Globus pallidus (tissue), 1 donor: ENCODE measurements at places on chromosomes 5 and 9.

DNA sequence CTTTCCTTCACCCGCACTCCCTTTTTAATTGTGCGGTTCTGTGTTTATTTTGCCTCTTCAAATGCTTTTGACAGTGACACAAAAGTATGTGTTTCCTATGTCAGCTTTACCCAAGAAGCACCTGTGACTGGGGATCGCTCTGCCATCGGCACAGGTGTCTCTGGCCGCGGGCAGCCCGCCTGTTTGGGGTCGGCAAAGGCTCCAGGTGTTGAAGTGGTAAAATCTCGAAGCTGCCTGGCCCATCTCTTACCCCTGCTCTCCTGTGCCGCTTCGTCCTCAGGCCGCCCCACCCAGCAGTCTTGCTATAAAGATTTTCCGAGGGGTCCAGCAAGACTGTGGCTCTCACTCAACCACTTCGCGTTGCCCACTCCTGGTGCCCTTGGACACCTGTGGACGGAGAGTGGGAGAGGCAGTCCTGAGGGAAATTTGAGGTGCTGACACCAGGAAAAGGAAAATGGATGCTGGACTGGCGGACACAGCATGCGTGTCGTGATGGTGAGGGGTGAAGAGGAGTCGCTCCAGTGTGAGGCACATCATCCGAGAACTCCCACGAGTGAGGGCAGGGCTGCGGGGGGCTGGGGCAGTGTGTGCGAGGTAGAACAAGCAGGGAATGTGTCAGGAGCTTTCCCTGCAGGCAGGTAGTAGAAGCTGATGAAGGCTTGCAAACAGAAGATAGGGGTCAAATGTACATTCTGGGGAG is 29.1 kb upstream of the CEP72 start:
- DNase-seq: no peak

DNA sequence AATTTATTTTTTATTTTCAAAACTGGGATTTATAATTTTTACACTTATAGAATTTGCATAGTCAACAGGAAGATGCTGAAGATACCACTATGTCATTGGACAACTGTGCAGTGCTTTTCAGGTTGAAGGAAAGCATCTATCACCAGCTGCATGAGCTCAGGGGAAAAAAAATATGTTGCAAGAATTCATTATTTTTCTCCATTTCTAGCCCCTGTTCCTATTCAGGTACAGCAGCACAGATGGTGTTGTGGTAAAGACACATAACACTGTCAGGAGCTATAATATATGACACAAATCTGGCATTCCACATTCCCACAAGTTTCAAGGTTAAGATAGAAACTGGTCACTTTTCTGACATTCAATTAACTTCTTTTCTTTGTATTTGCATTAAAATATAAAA is 1088.6 kb downstream of the MAT2B start:
- no peak for DNase-seq

DNA sequence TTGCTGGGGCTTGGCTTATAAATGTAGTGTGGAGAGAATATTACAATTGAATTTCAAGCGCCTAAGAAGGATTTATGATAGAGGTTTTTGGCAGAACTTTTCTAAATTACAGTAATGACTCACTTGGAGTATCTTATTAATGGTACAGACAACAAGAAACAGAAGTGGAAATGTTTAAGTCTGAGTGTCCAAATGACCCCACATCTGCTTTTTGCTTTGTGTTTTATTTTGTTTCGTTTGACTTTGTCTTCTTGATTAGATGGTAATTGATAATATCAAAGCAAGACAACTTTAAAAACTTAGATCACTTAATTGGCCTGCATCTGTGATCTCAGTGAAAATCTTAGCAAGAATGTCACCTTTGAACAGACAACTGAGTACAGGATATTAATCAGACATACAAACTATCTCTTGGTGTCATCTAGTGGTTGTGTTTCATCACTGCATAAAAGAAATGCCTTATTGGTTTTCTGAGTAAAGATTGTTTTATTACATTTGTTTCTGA is 577.4 kb downstream of the ISL1 start:
- no peak for DNase-seq

DNA sequence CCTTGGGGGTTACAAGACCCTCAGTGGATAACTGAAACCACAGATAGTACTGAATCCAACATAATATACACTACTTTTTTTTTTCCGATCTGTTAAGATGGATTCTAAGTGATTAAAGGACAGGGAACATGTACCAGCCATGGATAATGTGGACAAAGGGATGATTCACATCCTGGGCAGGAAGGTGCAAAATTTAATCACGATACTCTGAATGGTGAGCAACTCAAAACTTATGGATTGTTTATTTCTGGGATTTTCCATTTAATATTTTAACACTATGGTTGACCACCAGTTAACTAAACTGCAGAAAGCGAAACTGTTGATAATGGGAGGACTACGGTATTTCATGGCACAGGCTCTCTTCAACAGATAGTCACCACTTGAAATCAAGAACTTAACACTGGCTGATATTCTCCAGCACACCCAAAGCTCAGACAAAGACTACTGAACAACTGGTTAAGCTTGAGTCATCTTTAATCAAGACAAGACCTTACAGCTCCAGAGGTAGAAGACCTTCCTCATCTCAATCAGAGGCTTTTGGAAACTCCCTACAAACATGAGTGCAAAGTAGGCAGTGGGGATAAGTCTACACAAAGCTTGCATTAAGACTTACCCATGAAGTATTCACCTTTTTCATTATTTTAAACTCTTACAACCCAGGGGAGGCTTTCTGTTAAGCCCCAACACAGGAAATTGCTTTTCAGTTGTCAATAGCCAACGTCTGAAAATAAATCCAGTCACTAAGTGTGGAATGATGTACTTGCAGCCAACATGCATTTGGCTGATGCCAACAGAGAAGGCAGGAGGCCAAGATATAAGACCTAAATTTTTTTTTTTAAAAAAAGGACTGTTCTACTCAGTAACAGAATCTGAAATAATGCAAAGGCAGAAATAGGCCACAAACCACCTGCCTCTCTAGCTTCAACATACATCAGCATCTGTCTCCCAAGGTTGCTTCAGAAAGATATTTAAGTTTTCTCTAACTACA is 78.7 kb downstream of the ELAVL2 start:
- DNase-seq: no peak

GRCh38 chr9:38386319-38386895 is 6.1 kb upstream of the ALDH1B1 start:
- DNase-seq: no peak

DNA sequence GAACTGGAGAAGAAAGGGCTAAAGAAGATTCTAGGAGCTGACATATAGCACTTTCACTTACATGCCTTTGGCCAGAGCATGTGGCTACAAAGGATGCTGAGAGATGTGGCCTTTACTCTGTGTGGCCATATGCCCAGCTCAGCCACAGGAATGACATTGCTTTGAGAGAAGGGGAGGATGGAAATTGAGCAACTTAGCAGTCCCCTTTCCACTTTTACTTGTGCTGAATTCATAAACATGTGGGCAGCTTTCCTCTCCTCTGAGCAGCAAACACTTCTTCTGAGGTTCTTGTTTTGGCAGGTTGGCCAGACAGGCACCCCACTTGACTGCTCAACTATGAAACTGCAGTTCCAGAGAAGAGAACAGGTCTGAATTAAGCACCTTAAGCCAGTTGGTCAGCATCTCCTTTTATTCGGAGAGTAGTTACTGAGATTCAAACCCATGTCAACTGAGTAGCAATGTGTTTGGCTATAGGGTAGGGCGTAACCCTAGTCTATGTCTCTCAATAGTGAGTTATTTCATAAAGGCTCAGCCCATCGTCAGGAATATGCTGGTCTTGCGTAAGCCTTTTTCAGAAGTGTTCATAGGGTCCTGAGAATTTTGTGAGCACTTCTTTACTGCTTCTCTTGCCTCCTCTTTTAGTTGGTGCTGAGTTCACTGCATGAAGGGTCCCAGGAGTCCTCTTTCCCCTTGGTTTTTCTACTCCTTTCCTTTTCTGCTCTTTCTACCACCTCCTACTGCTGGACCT is 134.5 kb downstream of the PALM2AKAP2 start:
- DNase-seq: no peak

GRCh38 chr5:35954175-35954574 is 15.8 kb upstream of the CAPSL start:
- DNase-seq: no peak

DNA sequence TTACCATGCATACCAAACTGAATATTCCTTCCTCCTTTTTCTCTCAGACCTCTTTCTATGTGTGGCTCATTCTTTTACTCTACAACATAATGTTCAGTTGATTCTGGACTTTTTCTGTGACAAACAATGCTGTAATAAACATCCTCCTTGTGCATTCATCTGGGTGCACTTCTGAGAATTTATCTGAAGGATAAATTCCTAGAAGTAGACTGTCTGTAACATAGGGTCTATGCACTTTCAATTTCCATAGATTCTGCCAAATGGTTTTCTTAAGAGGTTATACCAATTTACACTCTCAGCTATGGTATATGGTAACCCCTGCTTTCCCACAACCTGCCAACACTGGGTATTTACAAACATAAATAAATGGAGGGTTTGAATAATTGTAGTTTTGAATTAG is 24.1 kb upstream of the TNC start:
- DNase-seq: no peak

- no peak for DNase-seq
These were observed 23.4 kb downstream of the CETN3 start for GRCh38 chr5:90386099-90386710.

GRCh38 chr9:14652729-14653377 is 40.4 kb downstream of the ZDHHC21 start:
- DNase-seq: peak; percentile 15

- peak; percentile 28 for DNase-seq
These were observed 29.8 kb downstream of the TARS1 start for GRCh38 chr5:33470544-33470943.

GRCh38 chr9:86082870-86083269 is 16.5 kb downstream of the GOLM1 start:
- DNase-seq: peak; percentile 24

DNA sequence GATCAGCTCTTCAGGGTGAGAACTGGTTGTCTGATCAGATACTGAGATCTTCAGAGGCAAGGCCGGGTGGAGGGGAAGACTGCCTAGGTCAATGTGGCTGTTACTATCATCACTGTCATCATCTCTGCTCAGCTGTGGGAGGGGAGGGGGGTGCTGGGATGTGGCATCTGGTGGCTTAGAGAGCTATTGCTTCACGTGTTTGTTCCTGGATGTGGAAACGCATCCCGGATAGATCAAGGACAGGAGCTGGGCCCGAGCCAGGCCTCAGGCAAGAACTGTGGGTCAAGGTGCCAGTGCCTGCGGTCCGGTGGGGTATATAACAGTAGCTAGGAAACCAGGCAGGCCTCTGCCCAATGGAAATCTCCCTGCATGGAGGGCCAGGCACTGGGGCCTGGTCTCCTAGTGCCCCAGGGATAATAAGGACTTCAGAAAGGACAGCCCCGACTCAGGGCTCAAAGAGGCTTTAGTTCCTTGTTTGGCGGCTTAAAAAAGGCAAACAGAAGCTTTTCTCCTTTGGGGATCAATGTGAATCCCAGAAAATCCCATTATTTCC is 30.3 kb upstream of the TIFAB start:
- DNase-seq: no peak

GRCh38 chr5:353612-354580 is 32.4 kb downstream of the AHRR start:
- DNase-seq: no peak

GRCh38 chr5:78511121-78511906 is 137.3 kb downstream of the LHFPL2 start:
- DNase-seq: peak; percentile 70

DNA sequence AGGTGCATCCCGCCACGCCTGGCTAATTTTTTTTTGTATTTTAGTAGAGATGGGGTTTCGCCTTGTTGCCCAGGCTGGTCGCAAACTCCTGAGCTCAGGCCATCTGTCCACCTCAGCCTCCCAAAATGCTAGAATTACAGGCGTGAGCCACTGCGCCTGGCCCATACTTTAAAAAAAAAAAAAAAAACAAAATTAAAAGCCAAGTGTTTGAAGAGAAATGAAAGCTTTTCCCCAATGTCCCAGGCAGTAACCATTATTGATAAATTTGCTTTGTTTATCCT is 9.5 kb downstream of the PRRC2B start:
- DNase-seq: no peak

DNA sequence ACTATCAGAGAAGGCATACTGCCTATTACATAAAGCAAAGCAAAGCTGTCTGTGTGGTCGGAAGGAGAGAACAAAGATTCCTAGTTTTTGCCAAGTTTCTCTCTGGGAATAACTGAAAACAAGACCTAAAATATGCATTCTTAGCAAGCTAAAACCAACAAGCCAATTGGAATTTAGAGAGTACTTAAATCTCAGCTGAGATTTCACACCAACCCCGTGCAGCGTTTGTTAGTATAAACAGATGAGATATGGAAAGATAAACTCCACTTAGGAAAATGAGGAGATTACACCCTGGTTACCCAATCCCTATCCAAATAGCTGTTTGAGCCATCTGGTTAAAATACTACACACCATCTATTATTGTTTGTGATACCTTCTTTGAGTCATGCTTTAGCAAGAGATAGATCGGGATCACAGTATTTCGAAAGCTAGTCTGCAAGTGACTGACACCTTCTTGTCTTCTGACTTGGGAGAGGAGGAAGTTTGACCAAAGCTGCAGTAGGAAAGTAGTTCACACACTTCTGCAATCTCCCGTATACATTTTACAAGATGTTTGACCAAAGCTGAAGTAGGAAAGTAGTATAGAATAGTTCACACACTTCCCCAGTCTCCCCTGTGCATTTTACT is 18.2 kb downstream of the FAF2 start:
- DNase-seq: no peak

DNA sequence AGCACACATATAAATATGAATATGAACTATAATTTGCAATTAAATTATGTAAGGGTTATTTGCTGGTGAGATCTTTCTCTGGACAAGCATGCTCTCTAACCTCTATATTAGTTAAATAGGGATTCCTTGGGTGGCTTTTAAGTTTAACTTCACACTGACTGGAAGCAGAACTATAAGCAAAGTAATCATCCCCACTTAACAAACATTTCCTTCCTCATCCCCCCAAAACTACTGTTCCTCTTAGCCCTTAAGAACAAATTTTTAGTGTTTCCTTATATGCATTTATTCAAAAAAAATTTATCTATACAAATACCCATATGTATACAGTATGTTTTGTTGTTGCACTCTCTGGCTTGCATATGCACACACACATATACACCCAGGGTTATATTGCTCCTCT is 512.1 kb upstream of the MEF2C start:
- no peak for DNase-seq

DNA sequence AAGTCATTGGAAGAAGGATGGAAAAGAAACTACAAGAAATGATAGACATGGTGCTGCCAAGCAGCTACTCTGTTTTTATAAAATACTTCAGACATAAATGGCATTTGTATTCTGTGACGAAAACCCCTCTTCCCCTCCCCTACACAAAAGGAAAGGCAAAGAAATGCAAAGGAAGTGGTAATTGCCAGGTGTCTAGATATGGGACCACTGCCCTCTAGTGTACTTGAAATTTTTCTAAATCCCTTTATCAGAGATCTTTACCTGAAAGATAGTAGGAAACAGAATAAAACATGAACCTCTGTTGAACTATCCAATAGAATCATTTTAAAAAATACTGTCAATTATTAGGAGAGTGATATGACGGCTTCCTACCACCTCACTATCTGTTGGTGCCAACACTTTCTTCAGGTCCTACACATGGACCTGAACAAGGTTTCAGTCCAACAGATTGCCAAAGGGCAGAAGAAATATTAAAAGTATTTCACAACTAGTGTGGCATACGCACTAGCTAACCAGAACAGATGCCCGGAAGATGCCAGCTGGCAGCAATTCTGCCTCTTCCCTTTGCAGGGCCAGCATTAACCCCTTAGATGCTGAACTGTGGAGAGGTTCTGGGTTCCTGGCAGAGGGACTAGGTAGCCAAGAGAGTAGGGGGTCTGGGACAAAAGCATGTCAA is 104.1 kb downstream of the TSSK1B start:
- DNase-seq: peak; percentile 17
